ENCODE measurements at places on chromosomes 1 and 21.

- no peak for DNase-seq
Observed at GRCh38 chr1:210949039-210949438, 184.9 kb downstream of the KCNH1 start.

DNA sequence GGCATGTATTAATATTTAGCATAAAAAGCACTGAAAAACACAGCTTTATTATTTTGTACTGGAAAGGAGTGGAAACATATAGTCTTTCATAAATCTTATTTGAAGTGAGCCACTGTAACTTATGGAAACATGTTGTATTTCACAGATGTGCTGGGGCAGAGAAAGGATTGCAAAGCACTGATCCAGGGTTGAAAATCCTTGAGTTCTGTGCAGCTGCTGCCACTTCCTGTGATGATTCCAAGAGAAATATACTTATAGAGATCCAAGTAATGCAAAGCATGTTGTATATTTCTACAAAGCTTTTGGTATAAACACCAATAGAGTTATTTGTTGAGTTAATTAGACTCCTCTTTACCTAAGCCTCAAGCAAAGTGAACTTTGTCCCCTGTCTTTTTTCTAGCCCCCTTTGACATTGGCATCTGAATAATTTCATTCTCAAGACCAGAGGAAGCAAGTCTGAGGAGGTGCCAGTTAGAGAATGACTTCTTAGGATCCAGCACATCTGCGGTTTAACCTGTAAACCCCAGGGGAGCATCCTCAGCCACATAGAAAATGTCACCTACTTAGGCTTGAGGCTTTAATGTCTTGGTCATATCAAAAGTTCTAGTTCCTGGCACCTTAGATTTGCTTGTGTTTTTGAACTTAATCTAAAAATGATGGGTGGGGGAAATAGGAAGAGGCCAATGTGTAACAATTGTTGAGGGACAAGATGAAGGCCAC is 173.3 kb downstream of the FASLG start:
- DNase-seq: no peak

GRCh38 chr1:109290998-109291397 is 8.1 kb upstream of the PSRC1 start:
- DNase-seq: no peak

GRCh38 chr21:38999161-38999560 is 184.1 kb downstream of the PSMG1 start:
- no peak for DNase-seq

GRCh38 chr1:211951856-211952255 is 83.5 kb downstream of the INTS7 start:
- DNase-seq: no peak

DNA sequence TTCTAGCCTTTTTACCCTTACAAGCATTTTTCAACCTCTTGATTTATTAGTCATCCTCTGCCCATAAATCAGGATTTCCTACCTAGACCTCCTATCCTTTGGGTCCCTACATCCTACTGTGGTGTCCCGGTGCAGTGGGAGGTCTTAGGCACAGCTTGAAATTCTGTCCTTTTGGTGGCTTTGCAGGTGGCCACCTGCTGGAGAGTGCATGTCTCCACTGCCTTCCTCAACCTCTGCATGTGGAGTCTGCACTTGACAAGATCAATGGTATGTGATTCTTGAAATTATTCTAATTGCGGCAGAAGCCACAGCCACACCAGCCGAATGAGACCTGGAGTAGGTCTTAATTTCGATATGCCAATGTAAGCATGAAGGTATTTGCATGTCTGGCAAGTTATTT is 11.4 kb upstream of the KCNA3 start:
- no peak for DNase-seq

DNA sequence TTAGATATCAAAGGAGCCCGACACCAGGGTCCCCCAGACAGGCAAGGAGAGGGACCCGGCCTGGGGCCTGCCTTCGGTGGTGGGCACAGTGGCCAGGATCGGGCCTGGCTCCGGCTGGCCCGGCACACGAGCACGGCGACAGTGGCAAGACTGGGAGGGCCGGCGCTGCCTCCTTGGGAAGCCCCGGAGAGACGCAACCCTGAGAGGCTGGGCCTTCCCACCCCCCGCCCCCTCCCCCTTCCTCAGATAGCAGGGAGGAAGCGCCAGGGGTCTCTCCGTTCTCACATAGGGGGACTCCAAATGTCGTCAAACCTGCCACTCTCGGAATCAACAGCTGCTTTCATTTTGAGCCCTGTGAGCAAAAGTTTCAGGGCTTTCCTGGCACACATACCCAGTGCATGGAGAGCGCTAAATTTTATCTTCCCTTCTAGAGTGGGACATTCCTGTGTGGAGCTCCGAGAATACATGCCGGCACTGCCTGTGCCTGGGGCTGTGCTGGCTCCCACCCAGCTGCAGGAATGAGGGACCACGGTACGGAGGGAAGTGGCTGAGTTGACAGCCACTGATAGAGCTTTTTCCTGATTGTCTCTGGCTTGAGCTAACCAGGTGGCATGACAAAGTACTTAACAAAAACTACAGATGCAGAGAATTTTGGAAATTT is 62.4 kb downstream of the CD247 start:
- DNase-seq: no peak

DNA sequence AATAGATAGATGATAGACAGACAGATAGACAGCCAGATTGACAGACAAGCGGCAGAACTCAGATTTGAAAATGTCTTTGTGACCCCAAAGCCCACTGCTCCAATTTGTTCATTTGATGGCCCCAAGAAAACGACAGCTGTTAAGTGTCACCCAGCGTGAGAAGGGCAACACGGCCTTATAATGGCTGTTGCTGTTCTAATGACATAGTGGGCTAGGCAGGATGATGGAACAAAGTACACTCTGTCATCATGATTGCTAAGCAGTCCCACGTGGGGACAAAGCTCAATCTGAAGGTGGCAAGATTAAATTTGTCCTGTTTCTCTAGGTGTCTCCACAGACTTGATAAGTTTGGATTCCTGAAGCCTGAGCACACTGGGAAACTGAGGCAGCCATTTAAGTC is 112.9 kb downstream of the DAB1 start:
- DNase-seq: no peak

- DNase-seq: peak; percentile 84
Observed at GRCh38 chr1:84772428-84772943, 82.2 kb upstream of the SSX2IP start.

DNA sequence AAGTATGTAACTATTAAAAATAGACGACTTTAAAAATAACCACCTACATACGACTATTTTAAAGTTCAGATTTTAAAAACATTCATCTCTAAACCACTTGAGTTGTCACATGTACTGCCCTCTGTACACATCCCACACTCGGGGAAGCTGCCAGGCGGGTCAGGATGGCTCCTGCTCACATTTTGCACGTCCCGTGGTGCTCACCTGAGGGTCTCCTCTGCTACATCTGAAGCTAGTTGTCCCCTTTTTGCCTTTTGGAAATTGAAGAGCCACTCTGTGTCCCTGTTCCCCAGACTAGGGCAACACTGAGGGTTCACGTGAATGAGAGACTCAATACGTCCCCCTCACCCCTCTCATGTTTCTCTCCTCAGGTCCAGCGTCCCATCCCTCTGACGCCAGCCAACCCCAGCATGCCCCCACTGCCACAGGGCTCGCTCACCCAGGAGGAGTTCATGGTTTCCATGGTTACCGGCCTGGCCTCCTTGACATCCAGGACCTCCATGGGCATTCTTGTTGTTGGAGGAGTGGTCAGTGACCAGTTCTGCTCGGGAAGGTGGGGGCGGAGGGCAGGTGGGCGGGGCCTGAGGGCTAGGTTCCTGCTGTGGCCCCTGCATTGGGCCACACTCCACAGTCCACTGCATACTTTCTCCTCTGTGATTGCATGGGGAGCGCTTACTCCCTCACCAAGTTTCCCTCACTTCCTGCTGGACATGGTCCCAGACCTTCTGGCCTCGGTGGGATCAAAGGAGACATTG is 13.0 kb upstream of the MIIP start:
- DNase-seq: no peak

GRCh38 chr1:234863551-234863971 is 253.6 kb upstream of the IRF2BP2 start:
- no peak for DNase-seq

DNA sequence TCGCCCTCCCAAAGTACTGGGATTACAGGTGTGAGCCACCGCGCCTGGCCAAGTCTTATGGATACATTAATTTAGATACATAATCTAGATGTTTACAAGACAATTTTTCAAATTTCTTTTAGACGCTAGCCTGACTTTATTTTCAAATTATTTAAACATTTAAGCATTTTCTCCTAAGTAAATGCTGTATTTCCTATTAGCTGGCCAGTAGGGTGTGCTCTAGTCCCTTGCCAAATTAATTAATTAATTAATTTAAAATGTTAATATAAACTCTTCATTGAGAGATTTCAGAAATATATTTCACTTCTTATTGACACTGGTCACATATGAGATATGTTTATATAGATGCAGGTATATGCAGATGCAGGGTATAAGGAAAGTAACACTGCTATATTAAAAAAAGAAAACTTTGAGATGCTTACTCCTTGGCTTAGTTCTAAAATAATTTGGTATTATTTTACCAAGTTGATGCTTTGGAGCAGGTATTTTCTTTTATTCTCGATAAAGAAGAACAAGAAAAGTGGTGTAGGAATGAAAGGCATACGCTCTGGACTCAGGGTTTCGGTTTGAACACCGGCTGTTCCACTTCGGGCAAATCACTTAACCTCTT is 5.2 kb upstream of the ERRFI1 start:
- DNase-seq: no peak

GRCh38 chr1:179195376-179195775 is 34.1 kb downstream of the ABL2 start:
- no peak for DNase-seq

DNA sequence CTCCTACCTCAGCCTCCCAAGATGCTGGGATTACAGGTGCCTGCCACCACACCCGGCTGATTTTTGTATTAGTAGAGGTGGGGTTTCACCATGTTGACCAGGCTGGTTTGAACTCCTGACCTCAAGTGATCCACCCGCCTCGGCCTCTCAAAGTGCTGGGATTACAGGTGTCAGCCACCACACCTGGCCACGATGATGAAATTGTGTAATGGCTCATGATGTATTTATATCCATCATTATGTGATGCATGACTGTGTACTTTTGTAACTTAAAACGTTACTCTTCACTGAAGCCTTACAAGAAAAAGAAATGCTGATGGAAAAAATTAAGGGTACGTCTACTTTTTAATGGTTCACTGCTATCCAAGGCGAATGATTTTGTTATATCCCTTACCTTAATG is 7.5 kb downstream of the TARDBP start:
- no peak for DNase-seq

DNA sequence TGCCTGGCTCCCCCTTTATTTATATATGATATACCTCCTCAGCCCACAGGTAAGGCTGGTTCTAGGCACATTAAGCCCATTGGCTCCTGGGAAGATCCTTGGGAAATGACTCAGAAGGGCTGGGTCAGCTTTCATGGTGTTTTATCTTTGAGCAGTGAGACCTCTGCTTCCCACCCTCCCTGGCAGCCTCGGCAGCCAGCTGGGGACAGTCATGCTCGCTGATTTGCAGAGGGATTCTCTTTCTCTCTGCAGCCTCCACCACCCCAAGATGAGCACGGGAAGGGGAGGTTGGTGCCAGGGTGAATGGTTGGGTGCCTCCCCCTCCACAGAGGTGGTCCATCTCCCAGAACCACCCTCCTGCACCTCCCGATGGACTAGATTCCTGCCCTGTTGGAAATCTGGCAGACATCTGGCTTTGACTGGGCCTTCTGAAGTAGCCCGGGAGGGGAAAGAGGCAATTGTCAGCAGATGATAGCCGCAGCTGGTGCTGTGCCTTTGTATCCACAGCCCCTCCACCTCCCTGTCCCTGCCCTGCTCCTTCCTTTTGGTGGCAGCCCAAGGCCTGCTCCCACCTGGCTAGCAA is 24.6 kb downstream of the IER5 start:
- no peak for DNase-seq

- DNase-seq: no peak
Observed at GRCh38 chr1:179748772-179749171, 5.7 kb downstream of the FAM163A start.

DNA sequence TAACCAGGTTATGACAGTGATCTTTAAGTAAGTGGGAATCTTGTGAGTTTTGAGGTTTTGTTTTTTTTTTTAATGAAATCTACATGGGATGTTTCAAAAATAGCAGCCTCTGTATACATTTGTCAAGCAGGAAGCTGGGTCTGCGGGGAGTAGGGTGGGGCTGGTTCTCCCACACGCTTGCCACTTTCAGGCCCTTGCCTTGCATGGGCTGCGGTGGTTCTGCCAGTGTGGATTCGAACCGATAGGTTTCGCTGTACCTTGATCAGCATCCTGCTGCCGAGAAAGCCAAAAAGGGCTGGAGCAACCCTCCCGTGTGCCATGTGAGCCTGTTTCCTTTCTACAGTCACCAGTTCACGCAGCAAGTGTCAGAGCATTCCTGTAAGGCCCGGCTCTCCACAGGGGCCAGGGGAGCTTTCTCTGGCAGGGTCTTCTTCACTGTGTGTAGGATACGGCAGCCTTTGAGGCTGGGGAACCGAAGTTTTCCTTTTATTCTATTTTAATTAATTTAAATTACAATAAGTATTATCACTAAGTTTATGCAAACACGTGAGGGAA is 79.2 kb upstream of the SAMD11 start:
- no peak for DNase-seq

DNA sequence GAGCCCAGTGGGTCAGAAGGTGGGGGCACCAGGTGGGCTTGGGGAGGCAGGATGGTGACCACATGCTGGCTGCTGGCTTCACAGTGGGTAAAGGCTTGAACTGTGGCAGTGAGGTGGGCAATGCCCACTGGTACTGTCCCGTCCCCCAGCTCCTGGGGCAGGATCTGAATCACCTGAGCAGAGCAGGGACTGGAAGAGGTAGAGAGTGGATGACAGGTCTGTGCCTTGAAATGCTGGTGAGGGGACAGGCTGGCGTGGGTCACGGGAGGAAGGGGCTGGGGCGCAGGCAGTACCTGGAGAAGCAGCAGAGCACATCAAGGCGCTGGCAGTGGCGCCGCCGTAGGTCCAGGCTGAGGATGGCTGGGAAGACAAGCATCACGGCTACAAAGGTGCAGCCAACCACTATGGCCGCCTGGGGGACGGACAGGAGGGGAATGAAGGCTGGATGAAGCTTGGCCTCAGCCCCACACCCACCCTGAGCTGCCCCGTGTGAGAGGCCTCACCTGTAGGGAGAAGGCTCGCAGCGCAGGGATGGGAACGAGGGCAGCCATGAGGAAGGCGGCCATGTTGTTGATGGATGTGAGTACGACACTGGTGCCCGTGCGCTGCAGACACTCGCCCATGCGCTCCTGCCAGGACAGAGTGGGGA is 14.9 kb downstream of the PTCH2 start:
- no peak for DNase-seq

DNA sequence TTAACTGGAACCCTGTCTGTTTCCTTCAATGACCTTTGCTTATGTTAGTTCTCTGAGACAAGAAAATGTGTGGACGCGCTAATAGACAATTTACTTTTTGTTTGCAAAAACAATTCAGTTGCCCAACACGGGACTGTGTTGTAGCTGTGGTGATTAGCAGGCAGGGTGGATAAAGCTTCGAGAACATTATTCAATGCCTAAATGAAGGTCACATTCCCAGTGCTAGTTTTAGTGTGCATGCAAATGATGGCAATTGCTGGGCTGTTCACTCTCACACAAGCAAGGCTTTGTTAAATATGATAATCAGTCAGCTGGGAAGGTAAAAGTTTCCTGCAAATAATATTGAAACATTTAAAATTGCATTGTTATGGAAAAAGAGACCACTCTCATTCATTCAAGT is 188.4 kb downstream of the BACH1 start:
- no peak for DNase-seq

GRCh38 chr1:177274687-177275211 is 104.0 kb downstream of the BRINP2 start:
- no peak for DNase-seq

- no peak for DNase-seq
Observed at GRCh38 chr1:99577313-99577712, 68.6 kb upstream of the PALMD start.
